ENCODE measurements at places on chromosomes 3 and 15. TPM values are rescaled to one million over a fixed set of nuclear protein-coding genes. Genes with fewer than 3 reads are reported as not detected.

SOX14 gene
- not detected for total RNA-seq

HEMK1 gene
- total RNA-seq, result 13.8 TPM

ZNF860 gene
- not detected for total RNA-seq

GOLGB1 gene
- 23.2 TPM for total RNA-seq

GABRA5 gene
- total RNA-seq, result not detected

LRRC34 gene
- 4.4 TPM for total RNA-seq

TMEM115 gene
- 67.0 TPM for total RNA-seq

TGM5 gene
- total RNA-seq, result not detected

KCNAB1 gene
- 0.06 TPM for total RNA-seq

ZBED2 gene
- not detected for total RNA-seq

LDHAL6B gene
- total RNA-seq, result not detected

PROS1 gene
- total RNA-seq, result 48.6 TPM

ISLR gene
- total RNA-seq, result 1.6 TPM

TTC21A gene
- total RNA-seq, result 2.7 TPM

NR2E3 gene
- total RNA-seq, result 0.09 TPM

MORC1 gene
- not detected for total RNA-seq

ROPN1 gene
- total RNA-seq, result not detected

SLC25A20 gene
- total RNA-seq, result 20.9 TPM

C3orf85 gene
- total RNA-seq, result not detected

CACNA1D gene
- 66.7 TPM for total RNA-seq

MYRIP gene
- 0.36 TPM for total RNA-seq

ADCY5 gene
- total RNA-seq, result 93.7 TPM

SAMMSON gene
- not detected for total RNA-seq

KIF7 gene
- total RNA-seq, result 33.8 TPM

NANOGP8 gene
- total RNA-seq, result not detected

CSPG5 gene
- total RNA-seq, result 5.0 TPM

DAZL gene
- not detected for total RNA-seq

PAK6 gene
- total RNA-seq, result 9.7 TPM

CD200 gene
- total RNA-seq, result 6.9 TPM

CHRNB4 gene
- total RNA-seq, result 0.14 TPM

DAPK2 gene
- 1.4 TPM for total RNA-seq

TMEM207 gene
- not detected for total RNA-seq

PLA2G4D gene
- total RNA-seq, result 0.03 TPM

GABRR3 gene
- total RNA-seq, result not detected

DNASE1L3 gene
- total RNA-seq, result 0.39 TPM

TRIM42 gene
- total RNA-seq, result not detected

Data from cardiac muscle cell (in vitro differentiated cells and primary cell).